Spinal cord (tissue), 10 donors: ENCODE measurements at places on chromosomes 6 and 20. TPM values are rescaled to one million over a fixed set of nuclear protein-coding genes. Genes with fewer than 3 reads are reported as not detected.
A peak's percentile ranks its signal among the peaks of the same experiment; 100 is the strongest.

- DNase-seq = no peak
Measured at GRCh38 chr6:41811095-41811494, 23.6 kb downstream of the TOMM6 start.

BNIP5 gene
- 0.06 TPM for total RNA-seq

DNA sequence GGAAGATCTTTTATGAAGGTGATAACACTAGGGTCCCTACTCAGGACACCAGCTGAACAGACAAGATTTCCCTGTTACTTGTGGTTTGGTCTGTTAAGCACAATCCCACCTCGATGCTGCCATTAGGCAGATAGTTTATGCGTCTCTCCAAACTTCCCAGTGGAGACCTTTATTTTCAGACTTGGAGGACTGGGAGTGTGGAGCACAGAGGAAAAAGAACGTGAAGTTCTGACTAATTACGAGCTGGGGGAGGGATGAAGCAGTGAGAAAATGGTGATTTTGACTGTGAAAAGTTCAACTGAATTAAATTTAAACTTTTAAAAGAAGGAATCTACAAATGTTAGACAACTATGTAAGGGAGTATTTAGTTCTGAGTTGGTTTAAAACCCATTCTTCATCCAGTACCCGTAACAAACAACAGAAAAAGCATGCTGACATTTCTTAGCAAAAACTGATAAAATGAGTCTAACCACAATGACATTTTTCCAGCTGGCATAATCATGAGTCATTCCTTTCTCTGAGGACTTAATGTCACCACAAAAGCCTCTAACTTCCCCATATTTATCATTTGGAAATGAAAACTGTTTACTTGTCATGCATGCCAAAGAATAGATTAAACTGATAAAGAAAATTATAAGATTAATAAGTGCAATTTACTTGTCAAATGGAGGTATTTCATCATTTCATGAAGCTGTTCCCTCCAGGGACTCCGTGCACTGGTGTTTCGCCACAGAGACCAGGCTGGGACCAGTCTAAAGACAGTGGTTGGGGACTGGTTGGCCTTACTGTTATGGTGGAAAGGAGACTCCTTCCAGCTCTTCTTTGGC is 113.3 kb upstream of the SSTR4 start:
- no peak for DNase-seq

DNA sequence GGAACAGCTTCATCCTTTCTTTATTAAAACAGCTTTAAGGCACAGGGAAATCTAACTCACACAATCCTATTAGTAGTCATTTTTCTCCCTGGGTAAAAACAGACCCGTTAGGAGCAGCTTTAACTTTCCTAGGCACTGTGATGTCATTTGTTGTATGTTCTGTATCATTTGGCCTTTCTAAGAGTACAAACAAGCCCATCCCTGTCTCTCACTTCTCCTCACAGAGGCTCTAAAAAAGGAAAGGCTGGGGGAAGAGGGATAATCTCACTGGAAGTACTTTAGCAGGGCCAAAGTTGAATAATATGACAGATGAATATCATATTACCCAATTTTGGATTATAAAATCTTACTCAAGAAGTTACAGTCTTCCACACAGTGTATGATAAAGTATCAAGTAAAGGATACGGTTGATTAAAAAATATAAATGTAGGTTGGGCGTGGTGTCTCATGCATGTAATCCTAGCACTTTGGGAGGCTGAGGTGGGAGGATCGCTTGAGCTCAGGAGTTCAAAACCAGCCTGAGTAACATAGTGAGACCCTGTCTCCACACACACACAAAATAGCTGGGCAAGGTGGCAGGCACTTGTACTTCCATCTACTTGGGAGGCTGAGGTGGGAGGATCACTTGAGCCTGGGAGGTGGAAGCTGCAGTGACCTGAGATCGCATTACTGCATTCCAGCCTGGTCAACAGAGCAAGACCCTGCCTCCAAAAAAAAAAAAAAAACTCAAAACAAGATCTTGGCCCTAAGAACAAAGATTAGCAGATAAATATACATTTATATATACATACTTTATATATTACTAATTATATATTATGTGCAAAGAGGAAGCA is 7.9 kb downstream of the NUDT3 start:
- no peak for DNase-seq

ENPP5 gene
- total RNA-seq = 3.8 TPM

GRCh38 chr6:149182262-149182661 is 135.2 kb upstream of the TAB2 start:
- no peak for DNase-seq

DNA sequence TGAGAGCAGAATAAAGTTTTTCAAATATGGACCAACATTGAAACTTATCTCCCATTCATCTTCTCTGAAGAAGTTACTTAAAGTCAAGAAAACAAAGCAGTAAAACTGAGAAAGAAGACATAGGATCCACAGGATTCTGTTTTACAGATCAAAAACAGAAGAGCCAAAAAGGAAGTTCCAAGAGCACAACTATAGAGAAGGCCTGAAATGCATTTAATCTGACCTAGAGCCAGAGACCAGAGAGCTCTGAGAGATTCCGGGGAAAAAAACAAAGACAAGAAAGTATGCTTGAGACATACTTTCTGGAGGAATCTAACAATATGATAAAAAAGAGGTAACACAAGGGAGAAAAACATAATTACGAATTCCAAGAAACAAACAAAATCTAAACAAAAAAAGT is 26.1 kb downstream of the SRPK1 start:
- no peak for DNase-seq

CYP39A1 gene
- 10.8 TPM for total RNA-seq

- DNase-seq = no peak
Measured at GRCh38 chr6:5922230-5922629, 84.5 kb downstream of the NRN1 start.

LTA gene
- 0.11 TPM for total RNA-seq

HLA-DOA gene
- total RNA-seq = 5.8 TPM

TSBP1 gene
- total RNA-seq = not detected

GRCh38 chr6:149895833-149896271 is 2.1 kb downstream of the RAET1E start:
- no peak for DNase-seq

SLC12A5 gene
- total RNA-seq = 84.7 TPM

SLC22A2 gene
- 39.2 TPM for total RNA-seq

DNA sequence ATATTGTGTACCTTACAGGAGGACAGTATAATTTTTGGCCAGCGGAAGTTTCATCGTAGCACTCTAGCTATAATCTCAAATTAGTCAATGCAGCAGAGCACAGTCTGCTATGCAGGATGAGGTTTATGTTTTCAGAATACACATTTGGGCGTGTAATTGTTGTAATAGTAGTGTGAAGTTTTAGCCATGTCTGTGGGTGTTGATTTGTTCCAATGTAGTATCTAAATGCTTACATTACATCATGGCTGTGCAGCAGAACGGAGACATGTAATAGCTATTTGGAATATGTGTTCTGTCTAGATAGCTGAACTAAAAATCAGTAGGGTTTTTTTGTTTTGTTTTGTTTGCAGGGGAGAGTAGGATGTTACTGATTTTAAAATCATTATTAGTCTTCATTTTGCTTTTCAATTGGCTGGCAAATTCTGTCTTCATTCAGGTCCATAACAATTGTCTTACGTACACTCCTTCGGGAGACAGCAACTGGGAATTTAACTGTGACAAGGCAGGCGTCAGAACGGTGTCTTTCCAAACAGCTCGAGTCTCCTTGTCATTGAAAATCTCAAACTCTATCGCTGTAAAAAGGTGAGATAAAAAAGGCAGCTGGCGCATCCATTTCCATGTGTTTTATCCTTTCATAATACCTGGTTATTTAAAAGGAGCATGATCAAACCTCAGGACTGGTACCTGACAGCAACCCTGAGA is 65.1 kb upstream of the CDH4 start:
- DNase-seq = peak; percentile 59

GRCh38 chr6:37103169-37104039 is 66.5 kb upstream of the PIM1 start:
- DNase-seq = peak; percentile 24

DNA sequence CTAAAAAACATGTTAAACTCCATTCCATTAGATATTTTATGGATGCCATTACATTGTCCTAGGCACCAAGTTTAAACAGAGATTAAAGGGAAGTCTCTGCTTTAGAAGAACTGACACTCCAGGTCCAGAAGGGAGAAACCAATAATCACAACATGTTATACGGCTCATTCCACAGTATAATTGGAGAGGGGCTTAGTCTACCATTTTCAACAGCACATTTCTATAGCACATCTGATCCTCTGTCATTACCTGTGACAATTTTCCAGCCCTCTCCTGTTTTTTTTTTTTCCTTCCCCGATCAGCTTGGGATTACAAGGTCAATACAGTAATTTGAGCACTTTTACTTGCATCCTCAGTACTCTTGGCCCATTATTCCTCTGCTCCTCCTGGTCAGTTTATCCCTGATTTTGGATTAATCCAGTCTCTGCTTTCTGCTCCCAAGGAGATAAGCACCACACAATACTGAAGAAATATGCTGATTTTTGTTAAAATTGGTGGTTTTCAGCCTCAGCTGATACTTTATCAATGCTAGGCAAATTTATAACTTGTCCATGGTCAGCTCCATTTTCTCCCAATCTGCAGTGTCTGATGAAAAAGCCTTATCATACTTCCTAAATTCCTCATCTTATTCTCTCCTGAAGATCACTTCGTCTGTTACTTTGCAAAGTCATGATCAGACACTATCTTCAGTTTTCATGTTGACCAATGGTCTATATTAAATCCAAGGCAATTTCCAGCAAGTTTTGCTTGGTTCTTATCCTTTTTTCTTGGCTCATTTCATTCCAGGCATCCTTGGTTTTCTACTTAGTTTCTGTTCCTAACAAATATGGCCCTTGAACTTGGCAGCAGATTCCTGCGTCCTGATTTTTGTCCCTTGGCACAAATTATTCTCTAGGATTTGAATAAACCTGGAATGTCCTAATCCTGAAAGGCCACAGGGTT is 30.8 kb upstream of the SYNCRIP start:
- no peak for DNase-seq

GRCh38 chr6:25384234-25384633 is 105.1 kb downstream of the CARMIL1 start:
- DNase-seq = no peak

GRCh38 chr6:146593986-146594385 is 4.8 kb upstream of the ADGB start:
- no peak for DNase-seq

- DNase-seq = no peak
Measured at GRCh38 chr6:19395316-19395715, 441.9 kb upstream of the ID4 start.

DNA sequence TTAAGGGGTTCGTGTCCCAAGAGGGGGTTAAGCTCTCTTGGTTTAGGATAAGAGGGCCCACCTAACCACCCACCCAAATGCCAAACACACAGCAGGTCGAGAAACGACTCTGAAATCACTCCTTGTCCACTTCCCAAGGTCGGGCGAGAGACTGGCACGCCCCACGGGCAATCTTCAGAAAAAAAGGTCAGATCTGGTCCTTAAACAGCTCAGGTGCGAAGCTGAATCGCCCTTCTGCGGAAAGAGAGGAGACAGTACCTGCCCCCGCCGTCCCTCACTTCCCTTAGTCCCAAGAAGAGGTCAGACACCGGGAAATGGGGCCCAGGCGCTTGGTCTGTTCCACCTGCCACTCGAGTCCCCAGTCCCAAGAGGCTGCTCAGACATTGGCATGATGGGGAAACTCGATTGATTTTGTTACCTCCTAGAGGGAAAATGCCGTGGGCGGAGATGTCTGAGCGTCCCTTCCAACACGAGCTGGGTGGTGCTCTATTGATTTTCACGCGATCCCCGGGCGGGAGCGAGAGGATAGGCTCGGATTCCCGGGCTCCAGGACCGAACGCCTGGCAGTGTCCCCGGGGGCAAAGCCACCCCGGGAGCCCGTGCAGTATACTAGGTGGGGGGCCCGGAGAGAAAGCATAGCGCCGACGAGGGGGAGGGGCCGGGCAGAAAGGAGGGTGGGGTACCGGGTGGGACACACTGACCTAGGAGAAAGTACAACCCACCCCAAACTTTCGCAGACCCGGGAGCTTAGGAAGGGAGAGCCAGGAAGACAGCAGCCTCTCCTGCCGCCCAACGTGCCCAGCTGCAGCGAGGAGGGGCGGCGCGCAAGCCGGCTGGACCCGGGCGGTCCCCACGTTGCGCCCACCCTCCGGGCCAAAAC is 1.1 kb upstream of the SAMD5 start:
- DNase-seq = no peak

AIF1 gene
- total RNA-seq = 55.0 TPM

ABHD16B gene
- not detected for total RNA-seq

SEMG1 gene
- total RNA-seq = not detected

PPIL1 gene
- total RNA-seq = 39.2 TPM

DNA sequence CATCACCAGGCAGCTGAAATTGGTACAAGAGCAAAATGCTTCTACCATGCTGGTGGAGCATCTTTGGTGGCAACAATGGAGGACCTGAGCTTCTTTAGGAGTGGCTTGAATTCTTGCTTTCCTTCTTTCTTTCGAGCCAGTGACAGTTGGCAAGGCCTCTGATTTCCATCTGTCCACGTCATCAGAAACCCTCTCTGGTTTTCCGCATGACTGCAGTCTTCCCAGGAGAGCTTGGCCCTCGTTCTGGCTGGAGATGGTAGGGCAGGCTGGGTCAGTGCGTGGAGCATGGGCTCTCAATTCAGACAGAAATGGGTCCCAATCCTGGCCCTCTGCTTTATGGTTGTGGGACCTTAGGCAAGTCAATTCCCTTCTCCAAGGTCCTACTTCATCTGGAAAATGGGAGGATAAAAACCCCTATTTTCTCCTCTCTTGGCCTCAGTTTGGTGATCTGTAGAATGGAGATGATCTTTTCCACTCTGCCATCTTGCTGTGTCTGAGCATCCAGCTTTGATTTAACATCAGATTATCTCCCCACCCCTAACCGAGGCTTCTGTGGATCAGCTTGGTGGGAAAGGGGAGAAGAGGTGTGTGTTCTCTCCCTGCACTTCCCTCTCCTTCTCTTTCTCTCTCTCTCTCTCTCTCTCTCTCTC is 3.6 kb upstream of the BPIFB1 start:
- no peak for DNase-seq

MUCL3 gene
- not detected for total RNA-seq

GRCh38 chr20:38148328-38149102 is 16.6 kb downstream of the TGM2 start:
- DNase-seq = no peak

DNA sequence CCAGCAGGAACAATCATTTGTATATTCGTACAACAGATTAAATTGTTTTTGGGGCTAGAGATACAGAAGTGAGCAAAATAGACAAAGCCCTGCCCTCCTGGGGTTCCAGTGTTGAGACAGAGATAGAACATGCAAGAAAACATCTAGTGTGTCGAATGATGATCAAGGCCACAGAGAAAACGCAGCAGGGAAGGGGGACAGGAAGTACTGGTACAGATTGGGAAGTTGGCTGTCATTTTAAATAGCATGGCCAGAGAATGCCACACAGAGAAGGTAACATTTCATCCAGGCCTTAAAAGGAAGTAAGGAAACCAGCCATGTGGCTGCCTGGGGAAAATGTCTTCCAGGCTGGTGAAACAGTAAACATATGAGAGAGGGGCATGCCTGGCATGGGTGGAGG is 202.6 kb upstream of the MYLIP start:
- DNase-seq = no peak

GRCh38 chr6:147787417-147787816 is 278.9 kb downstream of the SAMD5 start:
- peak; percentile 16 for DNase-seq

RPS18 gene
- 1,293 TPM for total RNA-seq
